Ureter (tissue), 1 donor: ENCODE measurements at places on chromosomes 7 and 10. TPM values are rescaled to one million over a fixed set of nuclear protein-coding genes. Genes with fewer than 3 reads are reported as not detected.

The CUZD1 gene
- 0.94 TPM for total RNA-seq

The HTRA1 gene
- total RNA-seq = 55.2 TPM

The AGR2 gene
- total RNA-seq = 216 TPM

The ORAI2 gene
- total RNA-seq = 19.7 TPM

The ICA1 gene
- 74.6 TPM for total RNA-seq

DNA sequence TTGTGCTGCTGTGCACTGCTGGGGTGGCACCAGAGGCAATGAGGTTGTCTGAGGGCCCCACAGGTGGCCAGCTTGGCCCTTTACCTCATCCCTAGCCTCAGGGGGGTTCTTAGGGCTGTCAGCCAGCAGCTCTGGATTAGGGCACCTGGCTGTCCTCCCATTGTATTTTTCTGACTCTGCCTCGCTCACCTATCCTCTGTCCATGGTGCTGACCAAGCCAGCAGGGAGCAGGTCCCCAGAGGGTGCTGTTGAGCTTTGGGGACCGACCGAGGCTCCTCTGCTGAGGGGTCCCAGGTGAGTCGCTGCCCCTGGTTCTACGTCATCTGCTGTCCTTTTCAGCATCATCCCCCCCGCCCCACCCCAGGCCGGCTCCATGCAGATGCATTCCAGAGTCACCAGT, 32.1 kb upstream of the ZNF735 start:
- DNase-seq = no peak

GRCh38 chr7:157908006-157908782, 571.4 kb downstream of the DNAJB6 start:
- DNase-seq = no peak

GRCh38 chr7:17010637-17011300, 129.0 kb upstream of the AGR3 start:
- DNase-seq = no peak

DNA sequence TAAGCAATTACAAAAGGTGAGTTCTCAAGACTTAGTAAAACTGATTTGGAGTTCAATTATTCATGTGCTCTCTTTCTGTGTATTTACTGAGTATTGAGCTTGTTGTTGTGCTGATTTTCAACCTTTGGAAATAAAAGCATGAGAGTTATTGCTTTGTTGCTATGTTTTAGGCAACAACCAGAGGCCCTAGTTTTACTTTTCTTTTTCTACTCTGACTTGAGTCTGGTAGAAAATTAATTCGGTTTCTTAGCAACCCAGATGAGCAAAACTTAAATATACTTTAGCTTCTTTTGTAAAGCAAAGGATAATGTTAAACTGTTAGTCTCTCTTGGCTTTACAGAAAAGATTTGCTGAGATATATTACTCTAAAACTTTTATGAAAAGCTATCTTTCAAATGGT, 66.4 kb upstream of the SCIN start:
- DNase-seq = no peak

DNA sequence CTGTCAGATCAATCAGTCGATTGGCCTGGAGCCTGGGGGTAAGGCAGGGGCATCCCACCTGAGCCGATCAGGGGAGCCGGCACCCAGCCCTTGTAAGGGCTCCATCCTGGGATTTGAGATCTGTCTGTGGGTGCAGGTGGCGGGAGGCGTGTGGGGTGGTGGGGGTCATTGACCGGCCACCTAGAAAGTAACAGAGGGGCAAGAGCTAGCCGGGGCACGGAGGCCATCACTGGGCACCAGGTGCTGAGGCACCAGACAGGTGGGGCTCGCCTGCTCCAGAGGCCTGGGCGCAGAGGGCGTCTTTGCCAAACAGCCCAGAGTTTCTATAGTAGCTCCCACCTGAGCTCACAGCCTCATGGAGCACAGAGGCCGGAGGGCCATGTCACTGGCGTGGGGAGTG, 55.5 kb upstream of the ADGRA1 start:
- no peak for DNase-seq

DNA sequence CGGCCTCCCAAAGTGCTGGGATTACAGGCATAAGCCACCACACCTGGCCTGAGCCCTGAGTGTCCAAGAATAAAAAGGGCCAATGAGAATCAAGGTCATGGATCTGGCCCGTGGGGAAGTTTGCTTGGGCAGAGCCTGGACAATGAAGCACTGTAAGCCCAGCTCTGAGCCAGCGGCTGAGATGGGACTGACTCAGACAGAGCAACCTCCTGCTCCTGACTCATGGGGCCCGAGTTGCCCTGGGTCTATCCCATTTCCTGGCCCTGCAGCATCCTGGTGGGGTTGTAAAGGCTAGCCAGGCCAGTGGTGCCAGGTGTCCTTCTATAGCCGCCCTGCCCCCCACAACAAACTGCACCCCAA, 5.2 kb upstream of the MYH16 start:
- DNase-seq = no peak

DNA sequence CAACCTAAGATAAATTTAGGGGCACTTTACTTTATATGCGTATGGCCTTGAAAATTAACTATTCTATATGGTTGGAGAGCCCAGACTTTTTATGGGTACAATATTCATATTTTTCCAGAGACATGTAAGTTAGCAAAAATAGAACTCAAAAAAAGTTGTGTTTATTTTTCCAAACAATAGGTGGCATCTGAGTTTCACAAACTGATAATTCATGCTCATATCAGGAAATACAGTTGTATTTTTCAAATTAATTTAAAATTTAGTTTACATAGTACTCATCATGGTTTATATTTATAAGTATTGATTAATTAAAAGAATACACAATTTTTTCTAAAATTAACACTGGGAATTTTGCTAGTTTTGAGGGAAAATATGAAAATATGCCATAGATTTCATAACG, 34.6 kb downstream of the ANKRD7 start:
- DNase-seq = no peak
